ENCODE measurements at places on chromosomes 11 and 22.

GRCh38 chr11:46599340-46600193 lies 5.7 kb upstream of the AMBRA1 start:
- no peak for DNase-seq

DNA sequence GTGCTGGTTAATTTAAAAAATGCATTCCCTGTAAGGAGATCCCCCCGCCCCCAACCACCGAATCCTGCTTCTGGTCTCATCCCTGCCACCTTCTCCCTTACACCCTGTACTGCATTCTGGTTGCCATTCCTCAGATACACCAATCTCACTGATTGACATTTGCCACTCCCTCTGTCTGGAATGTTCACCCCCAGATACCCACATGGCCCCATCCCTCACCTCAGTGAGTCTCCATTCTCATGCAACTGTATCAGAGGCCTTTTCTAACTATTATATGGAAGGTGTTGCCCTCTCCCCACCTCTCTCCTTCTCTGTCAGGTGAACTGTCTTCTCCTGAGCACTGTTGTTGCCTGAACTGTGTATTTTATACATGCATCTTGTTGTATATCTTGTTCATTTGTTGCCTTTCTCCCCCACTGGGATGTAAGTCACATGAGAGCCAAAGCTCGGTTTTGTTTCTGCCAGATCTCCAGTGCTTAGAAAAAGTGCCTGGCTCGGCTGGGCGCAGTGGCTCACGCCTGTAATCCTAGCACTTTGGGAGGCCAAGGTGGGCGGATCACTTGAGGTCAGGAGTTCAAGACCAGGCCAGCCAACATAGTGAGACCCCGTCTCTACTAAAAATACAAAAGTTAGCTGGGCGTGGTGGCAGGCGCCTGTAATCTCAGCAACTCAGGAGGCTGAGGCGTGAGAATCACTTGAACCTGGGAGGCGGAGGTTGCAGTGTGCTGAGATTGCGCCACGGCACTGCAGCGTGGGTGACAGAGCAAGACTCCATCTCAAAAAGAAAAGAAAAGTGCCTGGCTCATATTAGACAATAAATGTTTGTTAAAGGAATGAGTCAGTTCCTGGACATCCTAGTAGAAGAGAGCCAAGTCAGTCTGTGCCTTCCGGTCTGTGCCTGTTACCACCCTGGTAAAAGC lies 61.0 kb downstream of the TNRC6B start:
- DNase-seq = no peak

- no peak for DNase-seq
These were observed 760 bp downstream of the ZNRF3 start for GRCh38 chr22:28883917-28884746.

- DNase-seq = no peak
These were observed 33.0 kb upstream of the OR6M1 start for GRCh38 chr11:123839131-123839530.

GRCh38 chr11:22775248-22775647 lies 54.4 kb downstream of the SVIP start:
- DNase-seq = no peak

- peak; percentile 76 for DNase-seq
These were observed 749 bp upstream of the BEST1 start for GRCh38 chr11:61949169-61950034.

- DNase-seq = no peak
These were observed 77.9 kb upstream of the TIMP3 start for GRCh38 chr22:32723643-32724042.

DNA sequence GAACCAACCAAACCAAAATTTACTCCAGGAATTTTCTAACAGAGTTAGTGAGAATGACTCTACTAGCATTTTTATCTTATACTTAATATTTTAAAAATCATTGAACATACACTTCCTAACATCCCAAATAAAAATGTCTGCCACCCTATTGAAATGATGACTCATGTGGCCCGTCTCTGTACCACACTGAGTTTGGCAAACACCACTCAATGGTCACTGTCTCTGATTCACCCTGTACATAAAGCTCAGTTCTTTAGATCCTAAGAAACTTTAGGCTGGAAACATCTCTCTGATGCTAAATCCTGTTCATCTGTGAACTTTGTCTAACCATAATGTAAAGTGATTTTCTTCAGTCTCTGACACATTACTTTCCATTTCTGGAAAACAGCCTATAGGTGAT lies 182.0 kb downstream of the CWF19L2 start:
- DNase-seq = no peak

GRCh38 chr11:88555018-88555828 lies 217.7 kb upstream of the CTSC start:
- DNase-seq = no peak

- no peak for DNase-seq
These were observed 308.3 kb downstream of the RAB38 start for GRCh38 chr11:87866951-87867350.

DNA sequence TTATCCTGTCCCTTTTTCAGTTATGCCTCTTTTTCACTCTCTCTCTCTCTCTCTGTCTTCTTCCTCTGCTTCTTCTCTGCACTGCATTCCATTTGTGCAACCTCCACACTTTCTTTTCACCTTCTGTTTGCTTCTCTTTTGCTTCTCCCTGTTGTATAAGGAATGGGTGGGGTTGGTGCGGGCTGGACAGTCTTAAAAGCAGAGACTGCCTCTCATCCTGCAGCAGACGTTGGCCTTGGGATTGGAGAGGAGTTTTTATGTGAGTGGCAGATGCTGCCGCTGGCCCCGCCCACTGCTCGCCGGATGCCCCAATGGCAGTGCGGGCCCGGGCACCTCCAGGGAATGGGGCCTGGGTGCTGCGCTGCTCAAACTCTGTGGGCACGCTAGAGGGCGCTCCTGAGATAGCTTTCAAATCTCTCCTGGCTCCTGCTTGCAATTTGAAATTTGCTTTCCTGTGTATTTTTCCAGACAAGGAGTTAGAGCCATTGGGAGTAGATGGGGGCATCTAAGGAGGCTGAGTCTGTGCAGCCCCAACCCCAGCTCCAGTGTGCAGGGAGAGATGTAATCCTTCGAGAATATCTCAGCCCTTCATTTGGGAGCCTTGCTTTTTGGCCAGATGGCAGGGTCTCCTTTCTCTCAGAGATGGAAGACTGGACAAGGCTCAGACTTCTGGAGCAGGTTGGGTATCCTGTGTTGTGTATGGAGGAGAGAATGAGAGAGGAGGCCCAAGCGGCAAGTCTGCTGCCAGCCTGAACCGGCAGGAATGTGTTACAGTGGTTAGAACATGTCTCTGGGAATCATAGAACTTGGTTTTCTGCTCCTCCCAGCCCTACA lies 81.2 kb downstream of the GRAMD1B start:
- DNase-seq = peak; percentile 83

- no peak for DNase-seq
These were observed 1.1 kb upstream of the ATP6V1E1 start for GRCh38 chr22:17629641-17630040.

GRCh38 chr11:14262271-14262846 lies 96.6 kb downstream of the RRAS2 start:
- DNase-seq = no peak

Data from NCI-H1417 treated with DMSO at 0.1 percent for 48 hours (cell line).